ENCODE measurements at places on chromosomes 5 and 9.

DNA sequence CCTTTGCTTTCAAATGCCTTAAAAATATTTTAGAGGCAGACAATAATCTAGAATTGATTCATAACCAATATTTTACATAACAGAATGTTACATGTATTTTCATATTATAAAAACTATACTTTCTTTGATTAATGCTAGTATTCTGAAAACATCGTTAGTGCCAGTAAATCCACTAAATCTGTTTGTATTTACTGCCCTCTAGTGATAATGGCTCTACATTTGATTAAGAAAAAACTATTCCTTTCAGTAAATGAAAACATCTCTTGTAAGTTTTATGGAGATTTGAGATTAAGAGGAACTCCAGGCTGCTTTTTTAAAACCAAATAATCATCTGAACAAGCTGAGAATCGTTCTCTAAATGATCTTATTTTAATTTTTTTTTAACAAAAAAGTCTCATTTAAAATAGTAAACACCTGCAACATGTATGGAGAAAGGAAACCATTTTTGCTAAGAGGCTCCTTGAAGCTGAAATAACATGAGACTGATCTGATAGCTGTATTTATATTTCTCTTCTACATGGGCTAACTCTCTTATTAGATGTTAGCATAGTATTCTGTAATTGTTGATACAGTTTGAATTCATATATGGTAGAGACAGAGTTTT lies 424.7 kb downstream of the RAB3C start:
- no peak for DNase-seq

DNA sequence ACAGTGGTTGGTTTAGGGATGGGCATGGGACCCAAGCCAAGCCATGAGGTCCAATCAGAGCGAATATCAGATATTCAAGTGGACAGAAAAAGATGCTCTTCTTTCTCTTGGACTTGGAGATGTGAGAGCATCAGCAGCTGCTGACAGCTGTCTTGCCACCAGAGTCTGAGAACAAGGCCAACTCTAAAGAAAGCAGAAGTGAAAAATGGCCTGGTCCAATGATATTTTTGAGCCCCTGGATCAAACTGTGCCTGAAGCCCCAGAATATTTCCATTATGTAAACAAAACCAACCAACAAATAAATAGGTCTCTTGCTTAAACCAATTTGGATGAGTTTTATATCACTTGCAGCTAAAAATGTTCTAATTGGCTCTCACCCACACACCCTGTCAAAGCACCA lies 30.7 kb upstream of the JADE2 start:
- no peak for DNase-seq

GRCh38 chr5:153463806-153464205 lies 26.7 kb upstream of the GRIA1 start:
- DNase-seq: no peak

GRCh38 chr5:67620424-67621397 lies 424.1 kb upstream of the CD180 start:
- no peak for DNase-seq

- no peak for DNase-seq
Measured at GRCh38 chr5:164799391-164799790, 1294.0 kb downstream of the MAT2B start.

DNA sequence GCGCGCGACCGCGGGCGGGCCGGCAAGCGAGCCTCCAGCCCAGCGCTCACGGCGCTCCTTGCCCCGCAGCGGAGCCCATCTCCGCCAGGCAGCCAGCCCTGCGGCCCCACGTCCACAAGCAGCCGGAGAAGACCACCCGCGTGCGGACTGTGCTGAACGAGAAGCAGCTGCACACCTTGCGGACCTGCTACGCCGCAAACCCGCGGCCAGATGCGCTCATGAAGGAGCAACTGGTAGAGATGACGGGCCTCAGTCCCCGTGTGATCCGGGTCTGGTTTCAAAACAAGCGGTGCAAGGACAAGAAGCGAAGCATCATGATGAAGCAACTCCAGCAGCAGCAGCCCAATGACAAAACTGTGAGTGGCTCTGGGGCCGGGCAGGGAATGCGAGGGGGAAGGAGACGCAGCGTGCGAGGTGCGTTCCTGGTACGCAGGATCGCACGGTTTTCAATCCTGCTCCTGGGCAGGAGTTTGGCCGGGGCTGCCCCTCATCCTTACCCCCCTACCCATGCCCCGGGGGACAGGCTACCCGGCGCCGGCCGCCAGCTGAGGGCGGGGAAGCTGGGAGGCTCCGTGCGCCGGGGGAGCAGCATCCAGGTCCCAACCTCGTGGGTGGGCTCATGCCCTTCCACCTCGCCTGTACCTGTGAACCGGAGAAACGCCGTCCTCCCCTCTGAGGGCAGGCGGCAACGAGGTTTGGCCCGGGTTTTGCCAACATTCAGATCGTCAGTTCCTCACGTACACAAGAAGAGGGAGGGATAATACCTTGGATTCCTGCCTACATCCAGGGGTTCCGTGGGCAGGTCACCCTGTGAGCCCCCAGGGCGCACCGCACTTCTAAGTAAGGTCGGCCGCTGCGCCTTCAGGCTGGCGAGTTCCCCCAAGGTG lies 6.6 kb downstream of the ISL1 start:
- no peak for DNase-seq

GRCh38 chr9:127897193-127897692 lies 2.2 kb downstream of the ST6GALNAC6 start:
- no peak for DNase-seq

DNA sequence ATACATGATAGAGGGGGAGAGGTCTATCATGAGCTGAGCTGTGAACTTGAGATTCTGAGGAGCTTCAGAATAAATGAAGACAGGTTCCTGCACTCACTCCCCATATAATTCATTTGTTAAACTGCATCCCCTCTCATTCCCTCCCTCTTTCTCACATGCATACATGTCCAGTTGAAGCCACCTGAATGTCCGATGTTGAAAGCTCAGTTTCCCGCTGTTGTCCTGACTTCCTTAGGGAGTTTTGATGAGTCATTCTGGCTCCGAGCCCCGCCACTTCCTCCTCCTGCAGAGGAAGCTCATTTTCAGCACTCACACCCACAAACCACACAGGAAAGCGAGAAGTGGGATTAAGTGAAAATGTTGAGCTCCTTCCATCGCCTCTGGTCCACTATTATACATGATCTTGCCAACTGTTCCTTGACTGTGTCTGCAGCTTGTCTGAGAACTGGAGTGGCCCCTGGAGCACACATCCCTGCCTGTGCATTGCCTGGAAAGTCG lies 121.2 kb downstream of the CEMIP2 start:
- DNase-seq: no peak

DNA sequence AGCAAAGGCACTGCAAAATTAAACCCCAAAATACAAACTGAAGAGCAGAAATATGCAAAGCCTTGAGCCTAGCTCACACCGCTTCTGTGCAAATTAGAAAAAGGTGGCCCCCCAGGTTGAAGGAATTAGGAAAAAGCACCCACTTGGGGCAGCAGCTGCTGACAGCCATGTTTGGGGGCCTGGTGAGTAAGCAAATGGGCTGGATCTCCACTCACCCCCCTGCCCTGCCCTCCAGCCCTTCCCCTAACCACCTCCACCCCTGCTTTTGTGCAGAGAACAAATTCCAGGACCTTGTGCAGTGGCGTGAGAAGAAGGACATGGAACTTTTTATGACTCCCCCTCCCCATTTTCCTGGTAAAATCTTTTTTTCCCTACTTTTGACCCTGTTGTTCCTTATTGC lies 92.0 kb upstream of the DNAH5 start:
- DNase-seq: no peak

GRCh38 chr5:176557846-176558245 lies 8.7 kb downstream of the CDHR2 start:
- DNase-seq: no peak

- DNase-seq: no peak
Measured at GRCh38 chr9:32500768-32501167, 25.2 kb downstream of the RIGI start.

DNA sequence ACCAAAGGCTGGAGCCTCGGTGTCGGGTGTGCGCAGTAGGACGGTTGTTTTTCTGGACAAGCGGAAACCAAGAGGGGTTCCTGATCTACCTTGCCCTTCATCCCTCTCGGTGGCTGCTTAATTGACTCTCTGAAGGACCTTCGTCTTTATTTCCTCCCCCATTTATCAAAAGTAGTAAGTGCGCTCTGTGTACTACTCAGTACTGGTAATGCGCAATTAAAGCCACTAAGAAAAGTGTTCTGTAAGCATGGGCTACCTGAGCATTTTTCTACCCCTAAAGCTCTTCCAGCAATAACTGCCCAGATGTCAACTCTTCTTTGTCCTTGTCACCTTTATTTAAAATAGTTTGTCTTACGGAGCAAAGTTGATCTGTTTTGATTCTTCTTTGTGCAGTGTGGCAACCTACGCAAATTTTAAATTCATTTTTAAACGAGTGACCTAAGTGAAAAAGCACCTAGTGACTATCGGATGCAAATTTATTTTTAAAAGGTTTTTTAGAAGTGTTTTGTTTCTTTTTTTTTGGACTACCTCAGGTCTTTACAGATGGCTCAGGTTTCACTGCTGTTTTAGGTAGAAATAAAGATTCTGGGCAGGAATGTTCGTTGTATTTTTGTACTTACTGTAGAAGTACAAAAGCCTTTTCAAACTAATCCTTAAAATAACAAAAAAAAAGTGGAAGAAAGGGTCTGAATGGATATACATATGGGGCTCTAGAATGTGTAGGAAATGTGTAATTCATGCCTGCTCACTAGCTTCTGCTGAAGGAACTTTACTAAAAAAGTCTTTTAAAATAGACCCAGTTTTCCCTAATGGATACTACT lies 2.0 kb downstream of the JMY start:
- no peak for DNase-seq

DNA sequence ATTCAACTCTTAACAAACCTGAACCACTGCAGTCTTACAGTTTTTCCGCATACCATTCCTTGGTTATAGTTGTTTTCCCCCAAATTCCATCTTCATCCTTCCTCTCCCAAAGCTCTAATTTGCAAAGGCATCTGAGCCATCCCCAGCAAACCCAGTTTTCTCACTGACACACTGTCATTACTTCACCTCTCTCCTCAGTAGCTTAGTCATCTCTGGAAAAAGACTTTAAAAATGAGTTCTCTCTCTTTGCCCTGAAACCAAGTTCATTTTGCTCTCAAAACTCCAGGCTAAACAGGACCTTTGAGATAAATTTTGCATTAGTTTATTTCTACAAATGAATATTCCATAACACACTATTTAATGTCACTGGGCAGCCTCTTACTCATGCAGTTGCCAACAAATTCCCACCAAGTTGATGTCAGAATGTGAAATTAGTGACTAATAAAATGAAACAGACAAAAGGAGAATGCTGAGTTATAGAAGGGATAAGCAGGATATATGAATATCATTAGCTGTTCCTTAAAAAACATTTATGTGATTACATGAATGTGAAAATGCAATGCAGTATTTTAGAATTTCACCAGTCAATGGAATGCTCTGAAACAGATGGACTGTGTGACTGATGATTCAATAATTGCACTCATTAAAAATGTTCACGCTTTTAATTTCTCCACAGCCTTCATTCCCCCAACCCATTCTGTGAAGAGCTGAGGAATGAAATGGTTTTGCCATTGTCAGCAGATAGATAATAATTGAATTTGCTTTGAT lies 107.4 kb upstream of the DMAC1 start:
- no peak for DNase-seq

DNA sequence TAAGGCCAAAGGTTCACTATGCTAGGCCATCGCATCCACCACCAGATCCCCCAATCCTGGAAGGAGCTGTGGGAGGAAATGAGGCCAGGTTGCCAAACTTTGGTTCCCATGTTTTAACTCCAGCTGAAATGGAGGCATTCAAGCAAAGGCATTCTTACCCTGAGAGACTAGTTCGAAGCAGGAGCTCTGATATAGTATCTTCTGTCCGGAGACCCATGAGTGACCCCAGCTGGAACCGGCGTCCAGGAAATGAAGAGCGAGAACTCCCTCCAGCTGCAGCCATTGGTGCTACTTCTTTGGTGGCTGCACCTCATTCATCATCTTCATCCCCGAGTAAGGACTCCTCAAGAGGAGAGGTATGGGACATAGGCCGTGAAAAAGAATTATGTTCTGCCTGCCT lies 75.6 kb downstream of the GAPVD1 start:
- DNase-seq: no peak

DNA sequence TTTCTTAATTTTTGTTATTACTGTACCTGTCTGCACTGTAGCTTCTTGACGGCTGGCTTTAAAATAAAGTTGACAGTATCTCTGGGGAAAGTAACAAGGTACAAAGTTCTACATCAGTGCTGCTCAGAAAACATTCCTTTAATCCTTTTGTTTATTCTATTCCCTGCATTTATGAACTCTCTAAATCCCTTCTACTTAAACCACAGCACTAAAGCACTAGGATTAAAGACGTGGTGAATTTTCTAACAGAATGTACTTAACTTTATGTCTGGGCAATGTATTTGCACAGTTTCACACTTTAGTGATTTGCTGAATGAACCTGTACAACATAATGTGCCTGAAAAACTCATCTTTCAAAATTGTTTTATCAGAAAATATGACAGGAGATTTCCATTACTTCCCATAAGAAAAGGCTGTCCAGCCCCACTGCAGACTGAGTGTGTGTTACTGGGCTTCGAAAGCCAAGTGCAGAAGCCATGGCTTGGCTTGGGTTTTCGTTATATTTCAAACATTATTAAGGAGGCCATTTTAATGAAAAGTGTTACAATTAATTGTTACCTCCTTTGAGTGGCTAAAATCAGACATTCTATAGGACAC lies 43.8 kb downstream of the LHFPL2 start:
- no peak for DNase-seq

- DNase-seq: no peak
Measured at GRCh38 chr5:10469253-10470050, 27.8 kb downstream of the ROPN1L start.

GRCh38 chr9:121405899-121406298 lies 35.8 kb upstream of the STOM start:
- DNase-seq: no peak

GRCh38 chr9:93309889-93310425 lies 126.0 kb downstream of the WNK2 start:
- DNase-seq: no peak
